Fibroblast of skin of left quadriceps (primary cell): ENCODE measurements at places on chromosomes 7 and 10.

- peak; percentile 34 for DNase-seq
Observed at GRCh38 chr10:92965314-92965713, 95.3 kb upstream of the CYP26C1 start.

- DNase-seq = no peak
Observed at GRCh38 chr10:78450807-78451485, 417.3 kb downstream of the RPS24 start.

DNA sequence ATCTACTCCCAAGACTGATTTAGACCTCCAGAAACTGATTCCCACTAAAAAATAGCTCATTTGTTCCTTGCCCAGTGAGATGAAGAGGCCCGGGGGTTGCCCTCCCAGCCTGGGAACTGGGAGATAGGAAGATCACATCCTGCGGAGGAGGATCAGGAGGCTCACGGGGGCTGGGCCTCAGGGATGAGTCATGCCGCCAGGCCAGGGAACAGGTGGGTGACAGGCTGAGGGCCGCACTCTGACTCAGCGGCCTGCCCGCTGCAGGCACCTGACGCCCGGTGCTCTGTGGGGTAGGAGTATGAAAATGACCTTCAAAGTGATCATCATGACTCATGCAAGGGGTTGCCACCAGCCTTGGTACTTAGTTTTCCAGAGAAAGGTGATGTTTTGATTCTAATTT lies 104.5 kb upstream of the ZPBP start:
- DNase-seq = no peak

GRCh38 chr10:120473593-120473992 lies 16.6 kb downstream of the PLPP4 start:
- DNase-seq = no peak

DNA sequence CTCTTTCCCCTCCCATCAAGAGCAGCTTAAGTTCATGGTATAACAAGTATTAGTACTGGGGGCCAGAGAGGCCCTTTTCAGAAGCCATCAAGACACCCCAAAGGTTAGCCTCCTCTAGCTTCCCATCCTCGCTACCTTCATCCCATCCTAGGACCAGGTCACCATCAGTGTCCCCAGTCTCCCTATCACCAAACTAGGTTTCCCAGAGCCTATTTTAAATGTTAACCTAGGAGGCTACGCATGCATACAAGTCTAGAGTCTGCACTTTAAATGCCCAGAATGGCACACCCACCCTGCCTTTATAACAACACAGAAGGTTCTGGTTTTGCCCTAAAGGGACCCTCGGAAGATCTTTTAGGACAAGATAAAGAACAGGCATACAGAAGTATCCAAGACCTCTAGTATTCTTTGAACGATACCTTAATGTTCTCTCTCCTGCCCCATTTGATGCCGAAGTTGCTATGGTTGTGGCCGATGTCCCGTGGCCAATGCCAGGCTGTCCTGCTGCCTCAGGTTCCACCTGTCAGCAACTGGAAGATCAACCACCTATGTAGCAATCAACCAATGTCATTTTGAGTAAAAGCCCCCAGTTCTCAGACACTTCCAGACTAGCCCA lies 2.2 kb downstream of the GPRIN2 start:
- DNase-seq = no peak

DNA sequence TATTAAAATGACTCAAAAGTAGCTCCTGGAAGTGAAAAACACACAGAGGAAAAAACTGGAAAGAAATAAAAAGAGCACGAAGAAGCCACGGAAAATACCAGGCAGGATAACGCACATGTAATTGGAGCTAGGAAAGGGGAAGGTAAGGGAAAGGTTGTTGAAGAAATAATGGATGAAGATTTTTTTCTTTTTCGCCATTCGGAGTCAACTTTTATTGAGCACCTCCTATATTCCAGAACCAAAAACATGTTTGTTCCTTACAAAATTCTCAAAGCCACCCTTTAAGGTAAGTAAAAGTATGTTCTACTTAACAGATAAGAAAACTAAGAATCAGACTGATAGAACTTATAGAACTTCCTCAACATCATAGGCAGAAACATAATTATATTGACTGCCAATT lies 32.8 kb upstream of the PTPRN2 start:
- no peak for DNase-seq

DNA sequence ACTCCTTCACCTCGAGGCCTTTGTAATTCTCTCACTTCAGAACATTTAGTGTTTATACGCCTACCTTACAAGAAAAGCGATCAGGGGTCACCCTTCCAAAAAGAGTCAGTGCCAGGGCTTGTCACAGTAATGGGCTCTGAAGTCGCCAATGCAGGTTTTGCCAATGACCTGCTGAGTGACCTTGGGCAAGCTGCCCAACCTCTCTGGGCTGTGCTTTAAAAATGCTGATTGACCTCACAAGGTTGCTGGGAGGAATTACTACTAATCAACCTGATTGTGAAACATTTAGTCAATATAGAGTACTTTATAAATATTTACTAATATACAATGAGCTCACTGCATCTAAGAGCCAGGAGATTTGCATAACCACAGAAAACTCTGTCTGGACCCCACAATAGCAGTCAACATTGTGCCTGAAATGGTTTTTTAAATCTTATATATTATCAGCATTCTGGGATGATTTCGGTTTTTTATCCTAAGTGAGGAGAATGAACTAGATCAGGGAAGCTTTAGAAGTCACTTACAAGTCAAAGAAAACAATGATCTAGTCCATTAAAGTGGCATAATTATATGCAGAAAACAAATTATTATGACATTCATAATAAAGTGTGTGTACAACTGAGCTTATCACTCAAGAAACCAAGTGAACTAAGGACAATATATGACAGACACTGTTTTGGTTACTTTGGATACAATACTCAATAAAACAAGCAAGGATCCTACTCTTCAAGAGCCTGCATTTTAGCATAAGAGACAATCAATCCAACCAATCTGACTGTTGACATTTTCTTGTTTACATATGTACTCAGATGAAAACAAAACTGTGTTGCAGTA lies 290.5 kb downstream of the SORCS1 start:
- no peak for DNase-seq

DNA sequence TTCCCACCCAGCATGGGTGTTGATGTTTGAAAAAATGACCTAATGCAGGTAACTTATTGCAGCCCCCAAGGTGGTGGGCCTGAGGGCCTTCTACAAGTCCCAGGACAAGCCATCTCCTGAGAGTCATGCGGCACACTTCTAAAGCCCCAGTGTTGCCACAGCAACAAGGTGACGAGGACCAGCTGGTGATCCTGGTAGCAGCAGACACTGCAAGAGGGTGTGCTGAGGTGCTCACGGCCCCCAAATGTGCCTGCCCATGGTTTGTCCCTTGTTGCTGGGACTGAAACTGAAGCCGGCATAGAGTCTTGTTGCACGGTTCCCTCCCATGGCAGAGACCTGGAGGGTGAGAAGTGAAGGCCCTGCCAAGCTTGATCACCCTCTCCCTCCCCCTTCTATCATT lies 333.2 kb upstream of the MGMT start:
- DNase-seq = no peak

DNA sequence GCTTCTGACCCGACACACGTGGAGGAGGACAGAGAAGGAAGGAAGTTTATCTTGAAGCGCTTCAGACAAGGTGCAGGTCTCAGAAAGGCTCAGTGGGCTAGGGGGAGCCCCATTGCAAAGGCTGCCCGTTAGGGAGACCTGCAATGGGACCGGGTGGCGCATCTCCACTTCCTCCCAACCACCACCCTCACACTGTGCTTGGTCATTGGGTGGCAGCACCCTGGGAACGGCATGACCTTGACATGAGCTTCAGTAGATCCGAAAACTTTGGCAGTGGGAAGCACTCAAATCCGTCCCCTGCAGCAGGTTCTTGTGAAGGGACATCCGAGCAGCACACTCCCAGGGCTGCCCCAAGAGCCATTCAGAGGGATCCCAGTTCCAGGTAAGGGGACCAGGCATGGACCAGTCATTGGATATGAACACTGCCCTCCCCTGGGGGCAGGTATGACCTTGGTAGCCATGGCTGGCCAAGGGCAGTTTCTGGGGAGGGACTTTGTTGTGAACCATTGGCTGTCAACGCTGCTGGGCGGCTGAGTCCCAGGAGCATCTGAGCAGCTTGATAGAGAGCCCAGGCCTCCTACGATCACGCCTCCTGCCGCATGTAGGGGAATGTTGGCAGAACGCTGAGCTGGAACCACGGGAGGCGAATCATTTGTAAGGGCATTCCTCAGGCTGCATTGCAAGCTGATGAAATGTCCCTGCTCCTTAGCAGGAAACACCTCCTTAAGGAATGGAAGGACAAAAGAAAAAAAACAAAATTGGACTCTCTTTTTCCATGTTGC lies 31.7 kb downstream of the GALNTL5 start:
- no peak for DNase-seq

GRCh38 chr7:32803406-32804141 lies 88.0 kb downstream of the KBTBD2 start:
- DNase-seq = no peak

GRCh38 chr10:523925-524324 lies 165.5 kb downstream of the DIP2C start:
- no peak for DNase-seq

DNA sequence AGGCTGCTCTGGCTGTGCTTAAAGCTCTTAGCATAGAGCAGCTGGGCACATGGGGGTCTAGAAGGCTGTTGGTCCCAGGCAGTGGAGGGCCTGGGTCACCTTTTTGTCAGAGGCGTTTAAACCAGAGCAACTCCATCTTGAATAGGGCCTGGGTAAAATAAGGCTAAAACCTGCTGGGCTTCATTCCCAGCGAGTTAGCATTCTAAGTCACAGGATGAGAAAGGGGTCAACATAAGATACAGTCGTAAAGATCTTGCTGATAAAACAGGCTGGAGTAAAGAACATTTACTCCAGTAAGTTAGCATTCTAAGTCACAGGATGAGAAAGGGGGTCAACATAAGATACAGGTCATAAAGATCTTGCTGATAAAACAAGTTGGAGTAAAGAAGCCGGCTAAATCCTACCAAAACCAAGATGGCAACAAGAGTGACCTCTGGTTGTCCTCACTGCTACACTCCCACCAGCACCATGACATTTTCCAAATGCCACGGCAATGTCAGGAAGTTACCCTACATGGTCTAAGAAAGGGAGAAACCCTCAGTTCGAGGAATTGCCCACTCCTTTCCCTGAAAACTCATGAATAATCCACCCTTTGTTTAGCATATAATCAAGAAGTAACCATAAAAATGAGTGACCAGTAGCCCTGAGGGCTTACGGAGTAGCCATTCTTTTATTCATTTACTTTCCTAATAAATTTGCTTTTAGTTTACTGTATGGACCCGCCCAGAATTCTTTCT lies 96.8 kb upstream of the PCBD1 start:
- DNase-seq = no peak

GRCh38 chr10:31148951-31149350 lies 117.3 kb upstream of the ZNF438 start:
- no peak for DNase-seq

GRCh38 chr10:111082102-111082975 lies 5.5 kb downstream of the ADRA2A start:
- DNase-seq = no peak

DNA sequence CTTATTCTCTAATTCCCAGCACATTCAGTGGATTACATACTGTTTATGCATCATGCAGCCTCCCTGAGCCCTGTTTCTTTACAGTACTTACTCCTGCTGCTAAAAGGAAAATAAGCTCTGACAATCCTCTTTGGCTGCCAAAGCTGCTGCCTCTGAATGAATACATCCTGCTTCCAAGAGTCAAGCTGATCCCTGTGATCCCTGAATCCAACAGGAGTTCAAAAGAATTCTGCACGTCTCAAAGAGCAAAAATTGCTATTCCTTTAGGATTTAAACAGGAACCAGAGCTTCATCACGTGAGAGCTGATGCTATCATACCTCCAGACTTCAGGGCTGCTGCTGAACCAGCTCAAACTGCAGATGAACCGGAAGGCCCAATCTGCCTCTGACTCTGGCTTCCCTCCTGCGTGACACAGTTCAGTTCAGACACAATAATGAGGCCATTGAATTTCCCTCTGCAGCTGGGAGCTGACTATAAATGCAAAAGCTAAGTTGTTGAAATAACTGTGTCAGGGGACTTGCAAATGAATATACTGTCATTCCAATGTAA lies 851.0 kb upstream of the PHF14 start:
- no peak for DNase-seq

DNA sequence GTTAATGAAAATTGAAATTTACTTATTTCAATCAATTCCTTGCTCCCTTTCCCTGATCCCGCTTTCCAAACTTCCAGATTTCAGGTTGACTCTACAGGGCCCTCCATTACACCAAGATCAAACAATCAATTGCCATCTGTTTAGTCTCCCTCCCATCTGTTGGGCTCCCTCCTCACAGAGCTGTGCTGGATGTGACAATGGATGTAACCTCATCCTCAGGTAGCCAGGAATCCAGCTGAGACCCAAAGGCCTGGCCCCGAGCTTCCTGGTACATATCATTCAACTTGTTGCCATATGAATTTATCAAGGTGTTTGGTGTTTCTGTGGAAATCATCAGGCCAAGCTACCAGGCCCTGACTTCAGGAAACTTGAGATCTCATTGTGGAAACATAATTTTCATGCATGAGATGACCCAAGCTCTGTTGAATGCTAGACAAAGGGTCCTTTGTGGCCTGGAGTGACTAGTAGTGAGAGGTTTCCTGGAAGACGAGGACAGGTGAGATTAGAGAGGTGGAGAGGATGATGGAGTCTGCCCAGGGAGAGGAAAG lies 148.6 kb upstream of the PDE1C start:
- DNase-seq = no peak

GRCh38 chr7:128672927-128673517 lies 930 bp downstream of the GARIN1A start:
- DNase-seq = no peak

DNA sequence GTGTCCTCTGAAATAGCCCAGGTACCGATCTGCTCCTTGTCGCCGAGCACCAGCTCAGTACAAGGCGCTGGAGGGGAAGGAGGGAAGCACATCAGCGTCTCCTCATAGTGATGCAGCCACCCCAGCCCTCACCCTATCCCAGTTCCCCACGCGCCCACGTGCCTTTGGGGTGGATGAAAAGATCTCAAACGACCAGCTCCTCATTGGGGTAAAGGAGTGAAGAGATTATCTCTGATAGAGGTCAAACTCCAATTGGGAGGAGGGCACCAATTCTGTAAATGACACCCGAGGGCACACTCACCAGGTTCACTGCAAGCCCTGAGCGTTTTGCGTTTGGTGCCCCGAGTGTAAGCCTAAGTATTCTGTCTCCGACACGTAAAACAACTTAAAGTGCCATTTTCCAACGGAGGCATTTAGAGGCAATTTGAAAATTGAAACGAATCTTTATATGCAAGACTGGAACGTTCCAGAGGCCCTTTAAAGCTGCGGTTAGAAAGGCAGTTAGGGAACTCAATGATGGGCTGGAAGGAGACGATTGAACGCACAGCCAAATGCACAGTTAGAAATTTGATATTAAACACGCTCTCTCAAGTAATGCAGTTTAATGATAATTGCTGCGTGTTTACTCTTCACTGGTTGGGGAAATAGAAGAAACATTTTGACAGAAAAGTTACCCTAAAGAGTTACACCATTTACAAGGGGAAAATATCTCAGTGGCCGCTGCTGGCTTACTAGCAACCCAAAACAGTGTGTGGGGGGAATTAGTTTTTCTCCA lies 8.9 kb upstream of the EMX2 start:
- no peak for DNase-seq

GRCh38 chr10:35208536-35208935 lies 81.9 kb downstream of the CREM start:
- DNase-seq = no peak
